Neural crest cell (in vitro differentiated cells): ENCODE measurements at places on chromosomes 1 and 21.
A peak's percentile ranks its signal among the peaks of the same experiment; 100 is the strongest.

DNA sequence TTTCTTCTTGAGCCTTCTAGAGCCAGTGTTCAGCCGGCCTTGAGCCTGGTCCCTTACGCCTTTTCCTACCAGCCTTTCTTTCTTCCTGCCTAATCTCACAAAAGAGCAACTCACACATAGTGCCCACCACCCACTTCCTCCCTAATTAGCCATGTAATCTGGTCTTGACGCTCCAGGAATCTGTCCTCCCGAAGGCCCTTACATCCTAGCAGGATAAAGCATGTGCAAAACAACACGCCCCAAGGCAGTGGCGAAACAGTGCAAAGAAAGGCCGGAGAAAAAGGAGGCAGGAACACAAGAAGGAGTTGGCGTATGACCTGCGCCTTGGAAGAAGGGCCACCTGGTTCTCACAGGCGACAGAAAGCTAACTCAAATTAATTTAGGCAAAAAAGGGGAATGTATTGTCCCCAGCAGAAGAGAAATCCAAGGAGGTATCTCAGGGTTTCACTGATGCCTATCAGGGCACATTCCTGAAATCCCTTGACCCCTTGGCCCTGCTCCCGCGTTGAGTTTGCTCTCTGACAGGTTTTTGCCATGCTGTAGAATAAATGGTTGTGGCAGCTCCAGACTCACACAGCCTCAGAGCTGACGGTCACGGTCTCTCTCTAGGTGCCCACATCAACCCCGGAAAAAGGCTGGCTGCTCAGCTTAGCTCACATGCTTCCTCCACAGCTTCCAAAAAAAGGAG, 79.0 kb downstream of the ZNF281 start:
- DNase-seq: no peak

DNA sequence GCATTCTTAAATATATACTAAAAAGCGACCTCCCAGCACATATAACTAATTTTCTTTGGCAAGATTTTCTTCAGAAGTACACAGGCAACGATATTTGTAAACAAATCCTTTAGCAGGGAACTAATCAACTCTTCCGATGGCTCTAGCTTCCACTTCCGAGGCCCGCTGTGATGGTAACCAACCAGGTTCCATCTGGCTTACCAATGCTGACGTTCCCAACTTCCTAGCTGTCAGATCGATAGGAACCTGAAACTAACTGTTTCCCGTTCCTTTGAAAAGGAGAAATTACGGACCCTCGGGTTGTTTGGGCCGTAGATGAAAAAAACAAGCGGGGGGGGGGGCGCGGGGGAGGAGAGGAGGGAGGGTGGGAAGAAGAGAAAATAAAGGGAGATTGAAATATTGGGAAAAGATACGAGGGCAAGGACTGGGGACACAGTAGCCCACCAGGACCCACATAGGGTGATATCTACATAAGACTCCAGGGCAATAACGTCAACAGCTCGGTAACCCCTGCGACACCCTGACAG, 513 bp downstream of the GTF2B start:
- no peak for DNase-seq

- peak; percentile 27 for DNase-seq
Measured at GRCh38 chr21:15140321-15141019, 75.7 kb upstream of the NRIP1 start.

GRCh38 chr1:166457700-166458099, 290.9 kb upstream of the FAM78B start:
- no peak for DNase-seq

GRCh38 chr1:18645747-18646090, 15.1 kb downstream of the PAX7 start:
- DNase-seq: no peak

DNA sequence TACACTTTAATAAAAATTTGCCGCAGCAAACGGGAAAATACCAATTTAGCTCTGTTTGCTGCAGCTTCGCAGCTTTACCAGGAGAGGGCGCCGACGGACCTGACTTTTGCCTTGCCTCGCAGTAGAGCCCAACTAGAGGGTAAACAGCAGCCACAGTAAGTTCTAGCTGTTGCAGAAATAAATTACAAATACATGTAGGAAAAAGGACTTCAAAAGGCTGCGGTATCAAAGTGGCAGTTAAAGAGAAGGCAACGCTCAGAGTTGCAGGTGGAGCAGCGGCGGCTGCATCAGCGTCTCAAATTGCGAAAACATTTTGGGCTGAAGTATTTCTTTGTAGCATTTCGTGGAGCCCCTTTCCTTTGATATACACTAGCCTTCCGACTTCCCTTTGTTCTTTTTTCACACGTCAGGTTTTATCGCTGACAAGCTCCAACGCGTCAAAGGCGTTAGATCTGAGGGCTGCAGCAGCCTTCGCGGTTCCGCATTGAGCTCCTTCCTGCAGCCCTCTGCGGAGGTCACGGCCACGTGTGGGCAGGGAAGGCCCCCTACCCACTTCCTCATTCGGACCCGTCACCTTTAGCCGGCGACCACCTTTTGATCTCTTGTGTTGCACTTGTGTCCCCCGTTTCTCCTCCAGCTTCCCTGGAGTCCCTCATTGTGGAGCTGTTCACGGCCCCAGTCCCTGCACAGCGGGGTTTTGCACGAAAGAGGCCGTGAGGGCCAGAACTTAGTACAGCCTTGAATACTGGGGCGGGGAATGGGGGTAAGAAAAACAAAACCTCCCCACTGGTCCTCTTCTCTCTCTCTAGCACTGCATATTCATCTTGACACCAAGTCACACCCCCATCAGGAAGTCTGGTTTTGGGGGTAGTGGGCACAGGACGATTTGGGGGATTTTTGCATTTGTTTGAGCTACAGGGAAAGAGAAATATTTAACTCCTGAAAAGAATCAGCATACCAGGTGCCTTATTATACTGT, 72.8 kb downstream of the S1PR1 start:
- DNase-seq: peak; percentile 75

DNA sequence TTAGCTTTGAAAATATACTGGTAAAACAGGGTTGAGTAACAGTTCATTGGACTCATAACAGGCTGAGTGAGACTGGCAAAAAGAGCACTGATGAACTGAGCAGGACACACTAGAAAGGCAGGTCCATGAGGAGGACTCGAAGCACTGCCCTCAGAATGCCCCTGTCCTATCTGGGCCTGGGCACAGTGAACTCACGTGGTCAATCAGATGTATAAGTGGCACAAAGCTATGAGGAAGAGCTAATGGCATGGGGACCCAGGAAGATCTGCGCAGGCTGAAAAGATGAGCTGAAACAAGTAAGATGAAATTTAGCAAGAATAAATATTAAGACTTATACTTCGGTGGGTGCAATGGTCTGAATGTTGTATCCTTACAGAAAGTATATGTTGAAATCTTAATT, 9.2 kb upstream of the RGS7 start:
- DNase-seq: no peak

DNA sequence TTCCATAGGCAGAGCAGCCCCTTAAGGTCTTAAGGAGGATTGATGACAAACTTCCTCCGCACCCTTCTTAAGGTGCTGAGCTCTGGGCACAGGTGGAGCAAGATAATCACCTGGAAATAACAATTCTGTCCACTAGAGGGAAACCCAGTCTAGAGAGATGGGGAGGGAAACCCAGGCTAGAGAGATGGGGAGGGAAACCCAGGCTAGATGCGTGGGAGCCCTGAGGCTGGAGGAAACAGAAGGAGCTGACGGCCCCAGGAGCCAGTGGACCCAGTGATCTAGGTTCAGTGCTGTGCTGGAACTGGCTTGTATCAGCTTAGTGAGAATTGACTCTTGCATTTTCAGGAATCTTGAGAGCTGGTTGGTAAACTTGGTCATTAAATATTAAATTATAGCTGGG, 17.8 kb upstream of the MYCL start:
- no peak for DNase-seq

- DNase-seq: no peak
Measured at GRCh38 chr1:160261556-160261892, 825 bp downstream of the DCAF8 start.

DNA sequence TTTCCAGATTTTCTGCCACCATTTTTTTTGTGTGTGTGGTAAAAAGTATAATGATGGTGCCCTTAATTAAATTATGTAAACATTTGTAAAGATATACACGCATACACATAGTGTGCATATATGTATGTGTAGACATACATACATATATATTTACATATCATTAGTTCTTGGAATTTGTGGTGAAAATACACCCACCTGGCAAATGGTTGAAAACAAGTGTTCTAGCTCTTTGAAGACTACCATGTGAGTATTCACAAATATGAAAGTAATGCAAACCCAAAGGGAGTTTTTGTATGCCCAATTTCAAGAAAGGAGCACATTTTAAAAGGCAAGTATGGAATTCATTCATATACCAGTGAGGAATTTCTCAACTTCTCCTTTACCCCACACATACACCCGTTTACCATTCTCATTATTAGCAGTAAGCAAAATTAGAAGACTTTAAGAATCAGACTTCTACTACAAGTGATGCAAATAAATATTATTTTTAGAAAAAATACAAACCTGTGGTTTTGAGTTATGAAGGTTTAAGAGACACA, 8.0 kb downstream of the RABGAP1L start:
- DNase-seq: no peak

DNA sequence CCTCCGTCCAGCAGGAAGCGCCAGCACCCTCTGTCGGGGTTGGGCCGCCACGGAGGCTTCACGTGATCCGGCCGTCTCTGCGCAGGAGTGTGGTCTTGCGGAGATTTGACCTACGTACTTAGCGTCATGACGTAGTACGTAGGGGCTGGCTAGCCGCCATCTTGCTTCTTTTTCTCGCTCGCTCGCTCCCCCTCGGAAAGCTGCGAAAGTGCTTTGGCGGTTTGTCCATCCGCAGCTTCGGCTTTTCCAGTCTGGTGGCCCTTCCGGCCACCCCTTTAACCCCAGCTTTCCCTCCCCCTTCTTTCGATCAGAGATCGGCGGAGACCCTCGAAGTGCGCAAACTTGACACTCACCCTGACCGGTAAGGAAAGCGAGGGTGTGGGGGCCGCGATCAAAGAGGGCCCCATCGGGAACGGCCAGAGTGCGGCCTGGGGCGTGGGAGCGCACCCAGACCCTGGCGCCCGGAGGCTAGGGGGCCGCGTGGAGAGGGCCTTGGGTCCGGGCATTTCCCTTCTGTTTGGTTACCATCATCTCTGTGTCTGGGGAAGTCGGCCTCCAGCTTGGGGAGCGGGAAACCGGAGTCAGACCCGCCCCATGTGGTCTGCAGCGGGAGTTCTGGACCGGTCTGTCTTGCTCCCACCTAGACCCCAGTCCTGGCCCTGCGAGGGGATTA, at the start of gene PRRC2C:
PRRC2C (plus strand) TSS at position 156 of the 673 bp plus-strand sequence. CDS start 26,559 bp downstream, outside the sequence.
- peak; percentile 81 for DNase-seq

- DNase-seq: no peak
Measured at GRCh38 chr1:186239171-186239570, 135.9 kb downstream of the TPR start.

- no peak for DNase-seq
Measured at GRCh38 chr1:112651205-112651604, 23.3 kb upstream of the MOV10 start.

- no peak for DNase-seq
Measured at GRCh38 chr1:48069662-48070395, 72.6 kb upstream of the TRABD2B start.

- no peak for DNase-seq
Measured at GRCh38 chr1:2791027-2791760, 10.3 kb downstream of the TTC34 start.

DNA sequence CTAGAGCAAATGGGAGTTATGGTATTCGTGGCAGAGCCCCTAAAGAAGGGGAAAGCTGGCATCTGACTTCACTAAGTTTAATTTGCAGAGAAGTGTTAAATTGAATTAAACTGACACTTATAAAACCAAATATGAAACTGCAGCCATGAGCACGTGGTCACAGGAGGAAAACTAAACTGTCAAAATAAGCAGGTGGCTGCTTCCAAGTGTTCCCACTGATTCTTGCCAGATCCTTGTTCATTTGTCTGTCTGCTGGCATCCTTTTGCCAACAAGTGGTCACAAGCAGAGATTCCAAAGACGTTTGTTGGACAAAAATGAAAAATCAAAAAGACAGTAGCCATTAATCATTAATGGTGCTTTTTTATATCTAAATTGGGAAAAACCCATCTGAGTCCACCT, 6.5 kb upstream of the CELA2B start:
- no peak for DNase-seq

DNA sequence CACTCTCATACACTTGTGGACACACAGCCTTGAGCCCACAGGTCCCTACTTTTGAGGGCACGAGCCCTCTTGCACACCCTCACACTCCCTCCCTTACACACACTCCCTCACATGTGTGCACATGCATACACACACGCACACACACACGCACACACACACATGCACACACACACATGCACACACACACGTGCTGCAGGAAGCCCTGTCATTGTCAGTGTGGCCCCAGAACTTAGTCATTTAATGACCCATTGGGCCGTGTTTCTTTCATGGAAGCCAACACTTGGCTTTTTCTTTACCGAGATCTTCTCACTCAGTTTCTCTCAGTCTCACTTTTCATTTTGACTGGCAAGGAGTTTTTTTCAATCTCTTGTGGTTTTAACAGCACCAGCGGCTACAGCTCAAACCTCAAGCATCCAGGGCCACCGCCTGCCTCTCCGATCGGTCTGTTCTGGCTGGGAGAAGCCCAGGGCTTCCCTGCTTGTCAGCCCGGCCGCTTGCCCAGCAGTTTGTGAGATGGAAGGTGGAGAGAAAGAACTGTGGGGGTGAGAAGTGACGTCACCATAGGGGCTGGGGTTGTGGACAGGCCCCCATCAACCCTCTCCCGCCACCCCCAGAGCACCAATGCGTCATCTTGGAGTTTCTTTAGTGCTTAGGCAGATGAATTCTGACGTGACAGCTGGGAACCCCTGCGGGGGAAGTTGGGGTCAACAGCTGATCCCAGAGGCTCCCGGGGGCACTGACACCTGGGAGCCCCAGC, 15.8 kb upstream of the TNFRSF8 start:
- no peak for DNase-seq

GRCh38 chr1:180921891-180922630, 9.4 kb downstream of the KIAA1614 start:
- no peak for DNase-seq

DNA sequence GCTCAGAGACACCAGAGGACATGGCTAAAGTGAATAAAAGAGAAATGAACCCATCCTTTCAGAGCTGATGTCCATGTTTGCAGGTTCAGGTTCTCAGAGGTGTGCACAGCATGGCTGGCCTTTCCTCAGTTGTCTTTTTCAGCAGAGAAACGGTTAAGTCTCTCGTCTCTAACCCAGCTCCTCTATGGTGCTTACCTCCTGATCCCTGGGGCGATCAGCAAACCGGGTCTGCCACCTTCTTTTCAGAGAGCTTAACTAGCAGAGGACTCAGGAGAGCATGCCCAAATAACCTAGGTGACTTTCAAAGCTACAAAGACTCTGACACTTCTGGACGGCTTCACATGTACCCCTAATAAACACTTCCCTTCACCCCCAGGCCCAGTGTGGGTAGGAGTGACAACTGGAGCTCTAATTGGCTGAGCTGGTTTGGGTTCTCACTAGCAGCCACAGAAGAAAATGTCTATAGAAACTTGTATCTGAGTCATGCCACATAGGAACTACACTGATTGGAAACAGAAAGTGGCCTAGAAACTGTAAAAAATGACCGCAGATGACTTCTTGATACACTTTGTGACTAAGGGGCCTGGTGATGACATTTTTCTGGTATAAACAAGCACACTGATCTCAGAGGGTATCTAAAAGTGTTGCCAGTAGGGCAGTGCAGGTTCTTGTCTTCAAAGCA, at the start of gene AIM2:
AIM2 (minus strand) TSS at position 329 of the 682 bp plus-strand sequence. CDS start 3,267 bp downstream, outside the sequence.
- DNase-seq: no peak

- DNase-seq: no peak
Measured at GRCh38 chr1:93874025-93874651, 4.9 kb downstream of the DNTTIP2 start.

- DNase-seq: no peak
Measured at GRCh38 chr1:8276173-8276914, 41.6 kb upstream of the SLC45A1 start.
